Umbilical cord (tissue), 2 donors: ENCODE measurements at places on chromosomes 2 and 18.

DNA sequence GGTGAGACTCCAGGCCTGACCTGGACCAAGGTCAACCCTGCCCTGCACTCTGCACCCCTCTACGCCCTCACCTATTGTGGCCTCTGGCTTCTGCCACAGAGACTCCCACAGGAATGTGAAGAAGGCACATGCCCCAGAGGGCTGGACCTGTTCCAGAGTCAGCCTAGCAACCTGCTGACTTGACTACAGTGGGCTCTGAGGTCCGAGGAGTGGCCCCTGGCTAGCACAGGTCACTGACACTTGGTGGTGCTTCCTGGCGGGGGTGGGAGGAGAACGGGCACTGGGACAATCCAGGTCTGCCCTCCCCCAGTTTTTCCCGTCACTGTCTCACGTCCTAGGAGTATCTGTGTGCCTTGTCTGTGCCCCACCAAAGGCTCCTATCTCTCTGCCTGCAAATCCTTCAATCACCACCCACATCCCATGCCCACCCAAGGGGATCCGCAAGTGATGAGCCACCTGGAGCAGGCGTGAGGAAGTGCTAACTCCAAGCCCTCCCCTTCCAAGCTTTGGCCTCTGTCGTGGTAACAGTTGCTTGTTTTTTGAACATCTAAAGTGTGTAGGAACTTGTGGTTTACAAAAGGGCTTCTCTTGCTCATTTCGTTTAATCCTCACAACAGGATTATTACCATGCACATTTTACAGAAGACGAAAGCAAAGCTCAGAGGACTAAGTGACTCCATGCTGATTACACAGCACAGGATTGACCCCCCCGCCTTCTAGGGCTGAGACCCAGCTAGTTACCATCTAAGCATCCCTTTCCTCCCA, 86.2 kb downstream of the MCFD2 start:
- DNase-seq: no peak

DNA sequence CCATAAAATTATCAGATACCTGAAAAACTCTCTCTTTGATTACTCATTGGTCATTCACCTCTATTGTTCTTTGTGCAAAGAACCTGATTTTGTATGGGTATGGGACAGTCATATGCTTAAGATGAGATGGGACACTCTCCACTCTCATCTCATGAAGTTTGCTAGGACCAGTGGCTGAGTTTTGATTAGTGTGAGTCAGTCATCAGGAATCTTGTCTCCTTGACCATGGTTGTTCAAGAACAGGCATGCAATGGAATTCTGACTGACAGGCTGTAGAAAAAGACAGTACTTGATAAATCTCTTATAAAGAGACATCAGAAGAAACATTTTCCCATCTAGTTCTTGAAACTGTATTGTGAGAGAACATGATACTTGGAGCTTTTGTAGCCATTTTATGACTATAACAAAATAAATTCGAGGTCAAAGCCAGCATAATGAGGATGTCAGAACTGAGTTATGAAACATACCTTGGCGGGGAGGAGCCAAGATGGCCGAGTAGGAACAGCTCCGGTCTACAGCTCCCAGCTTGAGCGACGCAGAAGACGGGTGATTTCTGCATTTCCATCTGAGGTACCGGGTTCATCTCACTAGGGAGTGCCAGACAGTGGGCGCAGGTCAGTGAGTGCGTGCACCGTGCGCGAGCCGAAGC, 367.0 kb downstream of the NR4A2 start:
- DNase-seq: no peak

GRCh38 chr2:108605947-108606346, 71.7 kb downstream of the LIMS1 start:
- no peak for DNase-seq

GRCh38 chr2:153386481-153386897, 92.1 kb downstream of the RPRM start:
- no peak for DNase-seq

DNA sequence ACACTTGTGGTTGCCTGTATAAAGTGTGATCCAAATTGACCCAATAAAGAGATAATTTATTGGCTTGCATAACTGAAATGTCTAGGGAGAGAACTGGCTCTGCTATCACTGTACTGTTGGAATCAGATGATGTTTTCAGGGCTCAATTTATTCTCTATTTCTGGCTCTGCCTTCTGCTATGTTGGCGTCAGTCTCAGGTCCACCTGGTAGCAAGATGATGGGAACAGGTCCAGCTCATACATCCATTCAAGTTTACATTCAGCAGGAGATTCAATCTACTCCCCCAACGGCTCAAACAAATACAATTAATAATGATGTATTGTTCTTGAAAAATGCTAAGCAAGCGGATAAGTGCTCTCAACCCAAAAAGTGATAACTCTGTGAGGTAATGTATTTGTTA, 297.7 kb upstream of the SYT4 start:
- no peak for DNase-seq

DNA sequence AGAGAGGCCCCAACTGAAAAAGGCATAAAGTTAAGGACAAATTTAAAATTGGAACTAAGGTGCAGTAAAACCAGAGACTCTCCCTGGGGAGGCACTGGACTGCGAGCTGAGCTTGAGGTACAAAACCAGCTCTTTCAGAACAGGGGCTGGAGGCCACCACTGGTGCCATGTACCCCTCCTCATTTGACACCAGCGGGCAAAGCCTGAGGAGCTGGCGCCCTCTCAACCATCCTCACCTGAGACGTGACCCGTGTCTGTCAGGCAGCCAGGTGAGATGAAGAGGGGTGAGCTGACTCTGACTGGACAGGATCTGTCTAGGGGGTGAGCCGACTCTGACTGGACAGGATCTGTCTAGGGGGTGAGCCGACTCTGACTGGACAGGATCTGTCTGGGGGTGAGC, 68.5 kb downstream of the TMEM18 start:
- no peak for DNase-seq

GRCh38 chr2:195686564-195686963, 29.5 kb downstream of the SLC39A10 start:
- no peak for DNase-seq

GRCh38 chr2:70344195-70344594, 42.3 kb upstream of the FAM136A start:
- no peak for DNase-seq

GRCh38 chr2:126221506-126221905, 434.5 kb upstream of the GYPC start:
- DNase-seq: no peak

GRCh38 chr2:38734299-38735058, 16.7 kb downstream of the SRSF7 start:
- DNase-seq: no peak

- no peak for DNase-seq
These were observed 14.2 kb downstream of the ESPNL start for GRCh38 chr2:238114331-238114841.

- DNase-seq: no peak
These were observed 279.6 kb downstream of the BCL11A start for GRCh38 chr2:60273836-60274235.

- no peak for DNase-seq
These were observed 172.1 kb downstream of the SETBP1 start for GRCh38 chr18:44852818-44853217.

GRCh38 chr2:219155054-219155644, 5.5 kb downstream of the NHEJ1 start:
- DNase-seq: peak; percentile 79

GRCh38 chr2:220046507-220046906, 419.1 kb downstream of the SLC4A3 start:
- no peak for DNase-seq

DNA sequence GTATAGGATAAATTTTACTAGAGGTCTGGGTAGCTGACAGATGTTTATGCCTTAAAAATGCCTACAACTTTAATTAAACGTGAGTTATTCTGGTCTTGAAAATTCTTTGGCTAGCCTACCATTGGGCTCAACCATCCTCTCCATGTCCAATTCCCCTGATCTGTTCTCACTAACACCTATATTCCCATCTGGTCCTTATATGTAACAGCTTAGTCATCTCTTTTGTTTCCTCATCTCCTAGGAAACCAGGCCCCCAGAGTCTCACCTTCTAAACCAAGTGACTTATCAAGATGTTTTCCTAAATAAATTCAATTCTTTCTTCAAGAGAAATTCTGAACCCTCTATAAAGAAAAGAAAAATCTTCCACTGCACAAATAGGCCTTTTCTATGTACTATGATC, 148.5 kb downstream of the TTC32 start:
- no peak for DNase-seq

DNA sequence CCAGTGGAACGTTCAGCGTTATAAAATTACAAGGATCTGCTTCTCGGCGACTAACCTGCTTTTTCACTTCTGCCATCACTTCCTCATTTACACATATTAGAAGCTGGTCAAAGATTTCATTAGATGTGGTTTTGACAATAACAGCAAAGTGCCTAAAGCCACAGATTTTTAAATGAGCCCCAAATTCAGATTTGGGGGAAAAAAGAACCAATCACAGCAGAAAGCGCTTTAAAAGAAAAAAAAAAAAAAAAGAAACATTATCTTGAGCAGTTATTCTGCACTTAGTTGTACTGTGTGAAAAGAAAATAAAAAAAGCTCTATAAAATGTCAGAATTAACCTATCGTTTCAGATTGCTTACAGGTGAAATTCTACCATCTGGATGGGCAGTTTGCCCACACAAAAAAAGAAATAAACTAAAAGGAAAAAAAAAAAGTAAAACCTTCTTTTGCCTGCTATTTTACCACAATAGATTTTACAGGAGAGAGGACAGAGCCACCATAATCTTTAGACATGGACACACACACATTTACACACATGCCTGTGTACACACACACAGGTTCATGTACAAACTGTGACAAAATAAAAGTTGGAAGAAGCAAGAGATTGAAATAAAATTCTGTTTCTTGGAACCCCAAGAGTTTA, 167.2 kb downstream of the TCF4 start:
- DNase-seq: no peak

DNA sequence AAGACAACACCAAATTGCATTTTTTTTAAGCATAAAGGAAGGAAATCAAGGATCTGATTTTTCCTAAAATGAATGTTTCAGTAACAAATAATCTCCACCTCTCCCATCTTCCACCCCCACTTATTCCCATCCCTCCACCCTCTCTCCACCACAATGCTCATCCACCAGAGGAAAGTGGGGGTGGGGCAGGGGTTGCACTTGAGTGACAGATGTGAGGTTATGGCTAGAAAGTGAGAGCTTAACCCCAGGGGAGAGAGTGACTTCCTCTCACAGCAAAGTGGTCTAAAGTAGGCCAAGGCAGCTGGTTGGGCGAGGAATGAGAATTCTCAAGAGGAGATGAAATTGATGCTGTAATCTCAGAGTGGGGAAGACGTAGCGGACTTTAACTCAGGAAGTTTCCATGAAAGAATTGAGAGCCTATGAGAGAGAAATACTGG, 104.7 kb downstream of the HNRNPLL start:
- DNase-seq: no peak

DNA sequence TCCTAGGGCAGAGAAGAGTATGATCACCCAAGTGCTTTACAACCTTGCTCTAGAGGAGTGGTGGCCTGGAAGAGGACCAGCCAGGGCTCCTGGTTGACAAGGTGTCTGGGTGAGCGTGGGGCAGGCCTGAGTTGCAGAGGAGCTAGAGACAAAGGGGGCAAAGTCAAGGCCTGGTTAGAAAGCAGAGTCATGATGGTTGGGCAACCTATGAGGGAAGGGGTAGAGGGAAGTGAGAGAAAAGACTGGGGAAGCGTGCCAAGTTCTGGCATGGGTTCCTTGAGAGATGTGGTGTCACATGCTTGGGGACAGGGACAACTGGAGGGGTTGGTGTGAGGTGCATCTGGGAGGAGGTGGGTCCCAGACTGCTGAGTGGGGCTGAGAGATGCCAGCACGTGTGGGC, 13.5 kb downstream of the ZFP36L2 start:
- peak; percentile 57 for DNase-seq
